Vagina (tissue), 2 donors: ENCODE measurements at places on chromosomes 3 and 15. TPM values are rescaled to one million over a fixed set of nuclear protein-coding genes. Genes with fewer than 3 reads are reported as not detected.
A peak's percentile ranks its signal among the peaks of the same experiment; 100 is the strongest.

Gene ZBED2
- total RNA-seq = 4.9 TPM

Gene COPS2
- total RNA-seq = 45.2 TPM

Gene ADGRG7
- not detected for total RNA-seq

Gene RAB27A
- total RNA-seq = 29.5 TPM

Gene ACTC1
- 15.0 TPM for total RNA-seq

DNA sequence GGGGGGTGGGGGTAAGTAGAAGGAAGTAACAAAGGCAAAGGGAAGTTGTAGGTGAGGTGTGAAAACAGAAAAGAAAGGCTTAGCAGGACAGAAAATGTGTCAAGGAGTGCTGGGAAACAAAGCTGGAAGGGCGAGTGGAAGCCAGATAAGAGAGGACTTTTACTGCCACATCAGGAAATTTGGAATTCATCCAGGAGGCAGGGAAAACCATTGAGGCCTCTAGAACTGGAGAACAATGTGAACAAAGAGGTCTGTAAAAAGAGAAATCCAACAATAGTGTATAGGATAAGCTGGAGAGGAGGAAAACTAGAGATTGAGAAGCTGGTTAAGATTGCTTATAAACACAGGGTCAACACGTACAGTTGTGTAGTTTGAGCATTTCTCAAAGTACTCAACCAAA is 116.6 kb downstream of the NTRK3 start:
- H3K36me3 ChIP-seq = no peaks in the 10 kb centered on the region
- no peak overlapping the region for H3K27ac ChIP-seq
- DNase-seq = no peak
- no peaks in the 10 kb centered on the region for H3K27me3 ChIP-seq
- H3K4me1 ChIP-seq = no peaks in the 10 kb centered on the region

DNA sequence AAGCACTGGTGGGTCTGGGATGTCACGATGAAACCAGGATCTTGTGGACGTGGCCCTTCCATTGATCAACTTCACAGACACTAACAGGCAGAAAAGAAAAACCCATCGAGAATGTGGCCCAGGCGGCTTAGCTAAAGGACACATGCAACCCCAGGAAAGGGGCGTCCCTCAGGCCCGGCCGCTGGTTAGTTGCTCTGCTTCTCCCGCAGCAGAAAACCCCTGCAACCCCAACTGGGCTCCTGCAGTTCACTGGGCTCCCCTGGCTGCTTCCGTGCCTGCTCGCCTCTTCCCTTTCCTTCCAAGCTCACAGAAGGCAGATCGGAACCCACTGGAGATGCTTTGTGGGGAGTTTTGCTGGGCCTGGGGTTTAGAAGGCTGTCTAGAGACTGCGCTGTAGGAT is 1.1 kb downstream of the GASK1A start:
- H3K27ac ChIP-seq = peak overlapping the region; percentile 2
- H3K4me3 ChIP-seq = peak overlapping the region; percentile 58
- no peaks in the 10 kb centered on the region for H3K36me3 ChIP-seq
- DNase-seq = no peak
- H3K4me1 ChIP-seq = peaks cover 13% of the 10 kb centered on the region

GRCh38 chr3:150248116-150248887 is 159.8 kb upstream of the TSC22D2 start:
- H3K36me3 ChIP-seq = no peaks in the 10 kb centered on the region
- peak overlapping the region; percentile 42 for H3K27ac ChIP-seq
- no peaks in the 10 kb centered on the region for H3K27me3 ChIP-seq

DNA sequence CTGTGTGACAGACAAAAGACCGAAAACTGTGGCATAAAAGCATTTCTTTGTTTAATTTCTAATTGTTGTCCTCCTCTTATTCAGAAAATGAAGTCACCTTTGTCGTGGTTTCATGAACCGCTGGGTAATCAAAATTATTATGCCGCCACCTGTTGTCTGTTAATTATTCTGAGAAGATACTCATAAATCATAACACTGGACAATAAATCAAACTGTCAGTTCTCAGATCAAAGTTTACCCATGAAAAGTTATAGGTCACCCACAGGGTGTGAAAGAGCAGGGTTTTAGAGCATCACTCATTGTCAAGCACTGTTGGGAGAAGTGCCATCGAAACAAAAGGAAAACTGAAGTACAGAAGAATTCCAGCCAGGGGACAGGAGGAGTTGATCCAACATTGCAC is 474.3 kb downstream of the NR2F2 start:
- no peaks in the 10 kb centered on the region for H3K4me1 ChIP-seq
- H3K27ac ChIP-seq = no peak overlapping the region
- H3K36me3 ChIP-seq = no peaks in the 10 kb centered on the region

DNA sequence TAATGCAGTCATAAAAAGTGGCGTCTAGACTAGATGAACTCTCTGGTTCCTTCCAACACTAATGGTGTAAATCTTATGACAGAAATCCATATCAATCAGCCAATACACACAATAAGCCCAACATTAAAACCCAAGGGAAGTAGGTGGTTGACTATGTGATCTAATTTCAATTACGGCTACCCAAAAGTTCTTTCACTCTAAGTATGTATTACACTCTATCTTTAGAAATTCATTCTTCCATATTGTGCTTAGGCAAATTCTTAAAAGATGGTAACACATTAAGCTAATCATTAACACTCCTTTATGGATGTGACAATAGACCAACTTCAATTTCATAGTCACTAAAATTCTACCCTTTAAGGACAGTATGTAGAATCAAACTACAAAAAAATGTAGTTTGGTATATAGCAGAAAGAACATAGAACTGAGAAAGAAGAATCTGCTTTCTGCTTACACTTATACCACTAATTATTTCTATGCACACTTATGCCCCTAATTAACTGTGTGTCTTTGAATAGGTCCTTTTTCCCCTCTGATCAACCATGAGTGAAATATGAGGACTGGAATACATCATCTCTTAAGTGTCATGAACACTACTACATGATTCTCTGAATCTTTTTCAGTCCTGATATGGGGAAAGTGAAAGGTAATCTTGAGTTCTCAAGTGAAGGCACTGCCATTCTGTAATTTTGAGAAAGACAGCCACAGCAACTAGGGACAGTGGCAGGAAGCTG is 557.6 kb downstream of the IGSF11 start:
- H3K4me3 ChIP-seq = no peak overlapping the region
- H3K27me3 ChIP-seq = no peaks in the 10 kb centered on the region
- H3K27ac ChIP-seq = no peak overlapping the region
- no peaks in the 10 kb centered on the region for H3K36me3 ChIP-seq
- H3K4me1 ChIP-seq = no peaks in the 10 kb centered on the region

- H3K4me3 ChIP-seq = no peak overlapping the region
- H3K4me1 ChIP-seq = peaks cover 19% of the 10 kb centered on the region
- H3K36me3 ChIP-seq = no peaks in the 10 kb centered on the region
- H3K27ac ChIP-seq = no peak overlapping the region
Observed at GRCh38 chr3:194298331-194299227, 52.5 kb downstream of the CPN2 start.

GRCh38 chr3:175193815-175194518 is 334.8 kb downstream of the NAALADL2 start:
- no peak for DNase-seq
- no peaks in the 10 kb centered on the region for H3K4me1 ChIP-seq
- H3K4me3 ChIP-seq = no peak overlapping the region
- no peaks in the 10 kb centered on the region for H3K36me3 ChIP-seq
- H3K27ac ChIP-seq = no peak overlapping the region
- no peaks in the 10 kb centered on the region for H3K27me3 ChIP-seq

DNA sequence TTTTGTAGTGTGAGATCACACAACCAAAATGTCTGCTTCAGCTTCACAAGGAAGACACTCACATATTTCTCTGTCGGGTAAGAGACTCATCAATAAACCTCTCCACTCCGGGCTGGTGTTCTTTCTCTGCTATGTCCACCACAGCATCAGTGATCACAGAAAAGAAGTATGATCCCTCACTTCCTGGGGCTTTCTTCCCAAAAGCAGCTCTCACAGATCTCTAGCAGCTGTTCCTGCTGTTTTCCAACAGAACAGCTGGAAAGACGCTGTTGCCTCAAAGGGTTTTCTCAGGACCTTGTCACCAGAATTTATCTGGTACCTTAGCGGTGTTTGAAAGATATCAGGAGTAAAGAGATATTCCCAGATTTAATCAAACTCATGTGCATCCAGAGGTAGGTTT is 46.4 kb downstream of the GATM start:
- no peaks in the 10 kb centered on the region for H3K4me1 ChIP-seq
- no peak overlapping the region for H3K4me3 ChIP-seq
- H3K27me3 ChIP-seq = no peaks in the 10 kb centered on the region
- no peak overlapping the region for H3K27ac ChIP-seq
- no peak for DNase-seq

DNA sequence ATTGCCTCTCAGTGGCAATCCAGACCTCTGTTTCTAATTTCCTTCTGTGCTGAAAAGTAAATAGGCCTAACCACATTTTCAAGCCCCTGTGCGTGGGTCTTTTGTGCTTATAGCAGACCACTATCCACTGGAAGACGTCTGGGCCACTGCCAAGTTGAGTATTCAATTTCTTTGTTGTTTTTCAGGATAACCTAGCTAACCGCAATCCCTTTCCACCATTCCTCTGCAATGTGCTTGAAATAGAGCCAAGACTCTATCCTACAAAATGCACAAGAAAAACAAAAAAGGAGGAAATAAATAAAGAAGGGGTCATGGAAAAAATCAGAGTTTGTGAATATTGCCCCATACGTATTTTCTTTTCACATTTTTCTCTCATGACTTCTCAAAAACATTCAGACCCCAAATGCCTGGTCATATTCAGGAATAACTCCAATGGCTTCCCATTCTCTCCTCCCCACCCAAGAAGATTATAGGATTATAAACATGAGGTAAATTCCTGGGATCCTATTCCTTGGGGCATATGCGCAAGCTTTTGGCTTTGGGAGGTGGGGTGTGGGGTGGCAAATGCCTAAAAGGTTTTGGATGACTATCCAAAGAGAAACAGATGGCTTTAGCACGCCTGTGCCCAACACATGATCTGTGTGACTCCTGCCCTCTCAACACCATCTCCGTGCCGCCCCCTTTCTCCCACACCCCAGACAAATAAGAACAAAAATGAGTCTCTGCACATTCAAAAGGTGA is 217.9 kb upstream of the THBS1 start:
- peaks cover 33% of the 10 kb centered on the region for H3K4me1 ChIP-seq
- no peaks in the 10 kb centered on the region for H3K27me3 ChIP-seq
- no peak for DNase-seq
- no peak overlapping the region for H3K27ac ChIP-seq

DNA sequence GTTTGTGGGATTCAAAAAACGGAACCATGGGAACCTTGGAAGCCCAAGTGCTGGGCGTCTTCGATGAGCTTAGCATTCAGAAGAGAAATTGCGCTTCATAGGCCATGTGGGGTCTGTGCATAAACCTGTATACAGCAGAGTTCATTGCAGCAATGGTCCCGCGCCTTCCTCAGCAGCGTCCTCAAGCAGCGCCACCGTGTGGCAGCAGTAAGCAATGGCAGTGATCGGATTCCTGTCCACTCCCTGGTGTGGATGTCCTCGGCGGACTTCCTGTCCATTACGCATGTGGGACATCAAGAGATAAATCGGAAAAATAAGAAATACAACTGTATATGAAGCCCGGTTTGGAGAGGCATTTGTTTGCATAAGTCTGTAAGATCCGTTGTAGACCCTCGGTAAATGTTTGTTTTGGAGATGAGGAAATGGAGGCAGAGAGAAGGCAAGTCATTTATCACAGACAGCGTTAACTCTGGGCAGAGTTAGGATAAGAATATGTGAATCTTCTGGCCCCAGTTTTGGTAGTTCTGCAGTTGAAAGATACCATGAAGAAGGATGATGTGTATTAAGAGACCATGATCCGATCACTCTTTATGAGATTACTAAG is 57.7 kb downstream of the CNTN4 start:
- no peak overlapping the region for H3K4me3 ChIP-seq
- DNase-seq = no peak
- H3K27ac ChIP-seq = no peak overlapping the region

DNA sequence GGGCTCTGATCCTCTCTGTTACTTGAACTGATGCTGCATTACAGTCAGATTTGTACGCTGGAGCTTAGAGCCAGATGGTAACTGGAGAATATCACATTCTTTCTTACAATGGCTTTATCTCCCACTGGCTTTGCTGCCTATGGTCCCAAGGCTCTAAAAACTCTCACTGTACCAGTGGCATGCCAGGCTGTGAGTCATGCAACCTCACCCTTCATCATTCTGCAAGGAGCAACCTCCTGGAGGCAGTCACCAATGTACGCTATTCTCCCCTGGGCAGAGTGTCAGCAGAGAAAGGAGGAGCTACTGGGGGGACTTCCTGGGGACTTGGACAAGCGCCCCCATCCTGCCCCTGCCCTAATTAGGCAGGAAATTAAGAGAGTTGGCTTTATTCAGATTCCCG is 97.9 kb upstream of the EIF1B start:
- no peak overlapping the region for H3K27ac ChIP-seq
- no peaks in the 10 kb centered on the region for H3K36me3 ChIP-seq
- DNase-seq = no peak
- no peaks in the 10 kb centered on the region for H3K4me1 ChIP-seq

- no peak overlapping the region for H3K27ac ChIP-seq
- H3K36me3 ChIP-seq = no peaks in the 10 kb centered on the region
- H3K4me3 ChIP-seq = no peak overlapping the region
- H3K4me1 ChIP-seq = no peaks in the 10 kb centered on the region
- DNase-seq = no peak
Observed at GRCh38 chr3:154040283-154040682, 80.9 kb upstream of the ARHGEF26 start.

- no peaks in the 10 kb centered on the region for H3K27me3 ChIP-seq
- no peak overlapping the region for H3K27ac ChIP-seq
- peaks cover 72% of the 10 kb centered on the region for H3K36me3 ChIP-seq
- DNase-seq = no peak
- no peak overlapping the region for H3K4me3 ChIP-seq
Observed at GRCh38 chr15:90227816-90228772, 5.6 kb downstream of the CIB1 start.

GRCh38 chr15:58504674-58505234 is 73.0 kb downstream of the LIPC start:
- no peak for DNase-seq
- no peaks in the 10 kb centered on the region for H3K27me3 ChIP-seq
- H3K36me3 ChIP-seq = no peaks in the 10 kb centered on the region

GRCh38 chr3:25015599-25015998 is 412.5 kb upstream of the RARB start:
- DNase-seq = no peak
- no peaks in the 10 kb centered on the region for H3K36me3 ChIP-seq
- H3K27me3 ChIP-seq = no peaks in the 10 kb centered on the region
- no peak overlapping the region for H3K4me3 ChIP-seq

- no peaks in the 10 kb centered on the region for H3K36me3 ChIP-seq
- no peak for DNase-seq
- no peak overlapping the region for H3K4me3 ChIP-seq
- H3K27me3 ChIP-seq = no peaks in the 10 kb centered on the region
Observed at GRCh38 chr3:26291840-26292239, 330.7 kb upstream of the LRRC3B start.

GRCh38 chr3:108486338-108486737 is 24.1 kb downstream of the MYH15 start:
- no peak for DNase-seq
- no peaks in the 10 kb centered on the region for H3K36me3 ChIP-seq
- H3K4me1 ChIP-seq = peaks cover 8% of the 10 kb centered on the region
- H3K27me3 ChIP-seq = no peaks in the 10 kb centered on the region
- H3K4me3 ChIP-seq = no peak overlapping the region
